ENCODE measurements at places on chromosomes 2 and 18.

GRCh38 chr2:150156415-150156814 lies 331.1 kb downstream of the RND3 start:
- no peak for DNase-seq

- DNase-seq = no peak
Observed at GRCh38 chr2:45653122-45653913, 1.8 kb downstream of the PRKCE start.

- no peak for DNase-seq
Observed at GRCh38 chr2:150188177-150188576, 299.3 kb downstream of the RND3 start.

- no peak for DNase-seq
Observed at GRCh38 chr2:3451169-3451568, 68.2 kb downstream of the ADI1 start.

GRCh38 chr2:201151127-201151981 lies 31.6 kb upstream of the CASP10 start:
- DNase-seq = no peak

DNA sequence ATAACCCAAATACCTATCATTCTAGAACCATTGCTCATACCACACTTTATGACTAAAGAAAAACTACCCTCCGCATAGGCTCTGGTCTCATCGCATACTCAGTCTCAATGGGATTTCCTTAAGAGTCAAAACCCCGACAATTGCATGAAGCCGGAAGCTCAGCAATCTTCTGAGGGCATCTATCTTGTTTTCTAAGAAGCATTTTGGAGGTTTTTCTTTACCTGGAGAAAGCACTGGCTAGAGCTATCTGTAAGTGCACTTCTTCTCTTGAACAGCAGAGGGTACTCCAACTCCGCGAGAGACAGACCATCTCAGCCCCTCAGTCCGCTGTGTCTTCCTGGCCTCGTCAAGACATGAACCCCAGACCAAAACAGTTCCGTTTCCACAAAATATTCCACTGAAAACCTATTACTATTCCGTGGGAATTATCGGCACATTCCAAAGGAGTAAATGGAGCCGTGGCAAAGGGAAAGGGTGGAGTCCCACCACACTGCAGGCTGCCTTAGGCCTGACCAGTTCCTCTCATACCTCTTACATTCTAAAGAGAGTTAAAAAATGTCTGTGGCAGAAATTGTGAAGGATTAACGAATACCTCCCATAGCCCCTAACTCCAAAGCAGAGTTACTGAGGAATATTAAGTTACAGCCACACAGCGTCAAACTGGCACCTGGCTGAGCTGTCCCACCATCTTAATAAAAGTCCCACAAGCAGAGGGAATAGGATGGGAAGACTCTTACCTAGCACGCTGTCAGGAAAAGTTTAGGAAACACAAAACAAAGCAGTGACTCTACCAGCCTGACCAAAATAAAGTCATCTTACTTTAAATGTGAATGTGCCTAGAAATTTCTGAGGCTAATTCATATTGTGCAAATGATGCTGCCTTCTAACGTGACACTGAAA lies 325.6 kb upstream of the VRK2 start:
- no peak for DNase-seq

- no peak for DNase-seq
Observed at GRCh38 chr2:145752091-145752806, 1232.3 kb upstream of the ZEB2 start.

- no peak for DNase-seq
Observed at GRCh38 chr18:23972453-23972852, 42.1 kb upstream of the TTC39C start.

DNA sequence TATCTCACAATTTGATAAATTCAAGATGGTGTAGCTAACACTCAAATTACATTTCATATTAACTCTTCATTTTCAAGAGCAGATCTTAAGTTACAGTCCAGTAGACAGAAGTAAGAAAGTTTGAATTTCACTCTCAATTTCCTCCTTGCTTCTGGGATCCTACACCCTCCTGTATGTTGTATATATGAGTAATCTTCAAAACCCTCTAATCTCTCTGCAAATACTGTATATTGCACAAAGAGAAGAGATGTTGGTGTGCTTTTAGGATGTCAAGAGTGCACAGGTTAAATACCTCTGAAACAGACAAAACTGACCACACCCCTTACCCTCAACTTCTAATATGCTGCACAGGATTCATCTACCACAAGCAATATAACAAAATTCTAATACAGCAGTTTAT lies 6.7 kb downstream of the CHST9 start:
- no peak for DNase-seq

GRCh38 chr18:42024131-42024530 lies 69.1 kb downstream of the PIK3C3 start:
- no peak for DNase-seq

DNA sequence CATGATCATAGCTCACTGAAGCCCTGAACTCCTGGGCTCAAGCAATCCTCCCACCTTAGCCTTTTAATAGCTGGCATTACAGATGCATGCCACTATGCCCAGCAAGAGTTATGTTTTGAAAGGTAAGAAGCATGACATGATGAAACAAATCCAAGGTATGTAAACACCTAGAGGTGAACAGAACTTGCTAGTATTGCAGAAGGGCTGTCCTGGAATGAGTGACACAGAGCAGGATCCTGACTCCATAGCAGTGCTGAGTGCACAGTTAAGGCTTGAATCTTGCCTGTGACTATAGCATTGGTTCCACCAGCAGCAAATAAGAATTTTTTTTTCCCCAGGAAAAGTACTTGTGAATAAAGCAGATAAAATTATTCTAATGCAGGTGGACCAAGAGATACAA lies 309.5 kb downstream of the PIK3C3 start:
- no peak for DNase-seq

GRCh38 chr2:25165992-25166875 lies 2.1 kb downstream of the POMC start:
- DNase-seq = peak; percentile 16

- DNase-seq = no peak
Observed at GRCh38 chr2:58502931-58503330, 261.8 kb upstream of the FANCL start.

DNA sequence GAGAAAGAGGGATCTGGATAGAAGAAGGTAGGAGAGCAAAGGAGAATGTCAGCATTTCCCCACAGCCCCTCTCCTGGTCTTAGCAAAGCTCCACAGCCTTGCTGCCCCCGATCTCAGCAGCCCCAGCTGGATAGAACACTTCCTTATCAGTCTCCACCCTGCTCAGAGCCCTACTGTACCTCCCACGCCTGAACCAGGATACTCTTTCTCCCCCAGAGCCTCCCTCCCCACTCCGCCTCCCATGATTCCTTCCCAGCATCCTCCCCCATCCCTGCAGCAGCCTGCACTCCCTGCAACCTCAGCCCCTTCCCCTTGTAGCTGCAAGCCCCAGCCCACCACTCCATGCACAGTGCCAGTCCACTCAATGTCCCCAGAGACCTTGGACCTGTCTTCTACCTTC lies 25.8 kb downstream of the PLB1 start:
- DNase-seq = no peak

GRCh38 chr2:23483791-23484190 lies 98.8 kb downstream of the KLHL29 start:
- DNase-seq = no peak

DNA sequence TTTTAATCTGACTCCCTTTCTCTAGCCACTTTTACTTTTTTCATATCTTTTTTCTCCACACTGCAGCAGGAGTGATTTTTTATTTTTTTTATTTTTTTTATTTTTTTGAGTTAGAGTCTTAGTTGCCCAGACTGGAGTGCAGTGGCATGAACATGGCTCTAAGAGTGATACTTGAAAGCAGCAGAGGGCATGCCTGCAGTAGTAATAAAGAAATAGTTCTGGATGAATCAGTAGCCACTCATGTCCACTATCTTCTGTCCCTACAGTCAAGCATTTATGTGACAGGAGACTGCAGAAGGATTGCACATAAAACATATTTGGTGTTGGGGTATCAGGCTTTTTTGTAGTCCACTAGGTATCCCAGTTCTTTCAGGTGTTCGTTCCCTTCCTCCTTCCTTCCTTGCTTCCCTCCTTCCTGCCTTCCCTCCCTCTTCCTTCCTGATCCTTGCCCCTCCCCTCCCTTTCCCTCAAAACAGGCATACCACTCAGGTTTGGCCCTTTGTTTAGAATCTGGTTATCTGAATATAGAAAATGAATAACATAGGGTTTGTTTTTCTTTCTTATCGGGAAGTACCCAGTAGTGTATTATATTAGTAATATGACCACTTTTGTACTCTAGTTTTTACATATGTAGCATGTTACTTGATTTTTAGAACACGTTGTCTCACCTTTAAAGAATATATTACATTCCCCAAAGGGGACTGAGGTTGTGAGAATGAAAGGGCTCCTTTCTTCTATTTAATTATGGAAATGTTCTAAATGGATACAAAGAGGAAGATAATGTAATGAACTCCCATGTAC lies 23.5 kb downstream of the MIB1 start:
- no peak for DNase-seq

GRCh38 chr2:134029418-134029817 lies 224.5 kb upstream of the MGAT5 start:
- no peak for DNase-seq

Measured in activated naive CD4-positive, alpha-beta T cell (primary cell).